GM20000 (cell line): ENCODE measurements at places on chromosomes 2 and 18.

DNA sequence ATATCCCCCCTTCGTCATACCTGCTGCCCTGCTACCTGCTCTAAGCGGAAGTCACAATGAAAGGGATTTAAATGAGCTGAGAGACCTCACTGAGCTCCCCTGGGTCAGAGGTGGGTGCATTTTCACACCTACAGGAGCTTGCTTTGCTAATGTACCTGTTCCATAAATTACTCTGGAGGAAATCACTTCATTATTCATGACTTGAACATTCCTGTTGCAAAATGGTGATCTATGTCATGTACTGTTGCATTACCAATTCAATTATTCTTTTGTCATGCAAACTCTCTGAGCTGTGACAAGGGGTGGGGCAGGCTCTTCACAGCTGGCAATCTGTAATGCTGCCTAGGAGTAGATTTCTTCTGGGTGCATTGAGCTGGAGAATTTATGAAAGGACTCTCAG lies 761.3 kb downstream of the TSN start:
- DNase-seq: no peak

DNA sequence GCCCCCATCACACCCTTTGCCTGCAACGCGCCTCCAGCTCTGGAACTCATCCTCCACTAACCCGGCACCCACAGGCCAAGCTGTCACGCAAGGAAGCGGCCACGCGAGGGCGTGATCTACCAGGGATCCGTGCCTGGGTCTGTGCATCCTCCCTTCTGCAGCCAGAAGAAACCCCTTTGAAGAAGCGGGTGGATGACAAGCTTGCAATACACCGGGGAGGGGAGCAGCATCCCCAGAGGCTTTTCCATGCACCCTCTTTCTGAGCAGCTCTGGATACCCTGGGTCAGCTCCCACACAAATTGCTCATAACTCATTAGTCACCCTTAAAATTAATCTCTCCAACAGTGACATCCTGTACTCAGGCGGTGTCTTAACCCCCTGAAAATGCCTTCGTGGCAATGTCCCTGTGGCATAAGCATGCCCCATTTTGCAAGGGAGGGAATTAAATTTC lies 47.6 kb downstream of the PDCL3 start:
- peak; percentile 59 for DNase-seq

DNA sequence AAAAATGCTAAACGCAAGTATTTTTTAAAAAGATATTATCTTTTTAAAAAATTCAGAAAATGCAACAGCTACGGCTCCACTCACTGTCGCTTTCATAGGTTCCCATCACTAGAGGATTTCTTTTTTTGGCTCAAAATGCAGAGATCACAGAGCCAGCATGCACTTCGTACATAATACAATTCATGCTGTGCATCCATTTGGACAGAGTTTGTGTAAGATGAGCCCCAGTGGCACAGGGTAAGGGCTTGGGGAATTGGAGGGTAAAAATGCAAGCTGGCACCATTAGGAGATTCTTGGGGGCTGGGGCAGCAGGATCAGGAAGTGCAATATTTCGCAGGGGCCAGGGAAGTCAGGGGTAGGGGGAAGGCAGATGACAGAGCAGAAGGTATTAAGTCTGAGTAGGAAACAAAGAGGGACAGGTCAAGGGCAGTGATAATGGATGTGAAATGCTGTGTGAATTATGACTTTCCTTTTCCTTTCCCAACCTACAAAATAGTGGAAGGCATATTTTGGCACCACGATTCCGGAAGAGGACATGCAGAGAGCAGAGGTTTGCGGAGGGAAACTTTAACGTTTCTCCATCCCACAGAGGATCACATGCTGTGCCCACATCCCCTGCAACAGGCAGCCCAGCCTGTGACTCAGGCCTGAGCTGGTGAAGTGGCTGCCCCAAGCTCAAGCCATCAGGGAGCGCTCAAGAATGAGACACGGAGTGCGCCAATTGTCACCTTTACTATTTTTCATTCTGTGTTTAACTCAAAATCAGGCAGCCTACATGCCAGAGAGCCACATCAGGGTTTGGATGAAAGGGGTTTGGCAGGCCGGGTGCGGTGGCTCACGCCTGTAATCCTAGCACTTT lies 4.7 kb downstream of the CAPG start:
- DNase-seq: no peak

- no peak for DNase-seq
Measured at GRCh38 chr2:228599297-228599696, 417.8 kb upstream of the SPHKAP start.

DNA sequence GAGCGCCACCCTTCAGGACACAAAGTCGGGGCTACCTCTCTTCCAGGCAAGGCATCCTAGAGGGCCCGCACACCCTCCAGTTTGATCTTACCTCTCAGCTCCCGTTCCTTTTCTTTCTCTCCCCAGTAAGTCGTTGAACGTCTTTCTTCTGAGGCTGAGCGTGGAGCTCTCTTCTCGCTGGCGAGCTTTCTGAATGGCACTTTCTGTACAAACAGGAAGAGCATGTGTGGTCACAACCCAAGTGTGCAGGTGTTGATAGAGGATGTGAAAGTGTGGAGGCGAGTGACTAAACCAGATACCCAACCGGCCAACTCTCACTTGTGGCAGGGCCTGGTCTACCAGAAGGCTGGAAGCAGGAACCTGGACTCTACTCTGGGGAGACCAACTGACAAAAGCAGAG lies at the start of gene AFF3:
AFF3 (minus strand) TSS at position 198 of the 400 bp plus-strand sequence. CDS start 38,136 bp downstream, outside the sequence.
- peak; percentile 77 for DNase-seq

DNA sequence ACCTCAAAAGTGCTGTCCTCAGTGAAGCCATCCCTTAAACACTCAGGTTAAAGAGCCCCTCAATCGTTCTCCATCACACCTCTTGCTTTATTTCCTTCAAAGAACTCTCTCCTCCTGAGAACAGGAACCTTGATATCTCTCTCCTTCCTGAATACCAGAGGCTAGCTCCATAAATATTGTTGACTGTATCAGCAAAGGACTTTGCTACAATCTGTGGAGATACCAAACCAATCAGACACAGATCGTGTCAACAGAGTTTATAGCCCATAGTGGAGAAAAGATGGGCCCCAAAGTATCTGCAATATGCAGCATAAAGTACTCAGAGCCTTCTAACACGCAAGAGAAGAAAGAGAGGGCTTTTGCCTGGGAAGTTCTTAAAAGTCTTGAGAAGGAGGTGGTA lies 36.4 kb downstream of the PLEKHM3 start:
- DNase-seq: no peak

DNA sequence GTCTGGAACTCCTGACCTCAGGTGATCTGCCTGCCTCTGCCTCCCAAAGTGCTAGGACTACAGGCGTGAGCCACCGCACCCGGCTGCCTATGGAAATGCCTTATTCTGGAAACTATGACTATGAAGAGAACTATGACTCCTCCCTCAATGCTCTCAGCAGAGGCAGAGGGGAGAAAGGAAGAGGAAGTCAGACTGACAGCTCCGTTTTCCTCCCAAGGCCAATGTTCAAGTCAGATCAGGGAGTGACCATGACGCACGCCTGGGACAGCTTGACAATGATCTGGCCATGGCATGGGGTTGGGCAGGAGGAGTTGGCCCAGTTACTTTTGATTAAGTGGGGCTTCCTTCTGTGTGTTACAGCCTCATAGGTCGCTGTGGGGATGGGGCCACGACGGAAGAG lies 44.3 kb upstream of the MRPL33 start:
- DNase-seq: no peak

DNA sequence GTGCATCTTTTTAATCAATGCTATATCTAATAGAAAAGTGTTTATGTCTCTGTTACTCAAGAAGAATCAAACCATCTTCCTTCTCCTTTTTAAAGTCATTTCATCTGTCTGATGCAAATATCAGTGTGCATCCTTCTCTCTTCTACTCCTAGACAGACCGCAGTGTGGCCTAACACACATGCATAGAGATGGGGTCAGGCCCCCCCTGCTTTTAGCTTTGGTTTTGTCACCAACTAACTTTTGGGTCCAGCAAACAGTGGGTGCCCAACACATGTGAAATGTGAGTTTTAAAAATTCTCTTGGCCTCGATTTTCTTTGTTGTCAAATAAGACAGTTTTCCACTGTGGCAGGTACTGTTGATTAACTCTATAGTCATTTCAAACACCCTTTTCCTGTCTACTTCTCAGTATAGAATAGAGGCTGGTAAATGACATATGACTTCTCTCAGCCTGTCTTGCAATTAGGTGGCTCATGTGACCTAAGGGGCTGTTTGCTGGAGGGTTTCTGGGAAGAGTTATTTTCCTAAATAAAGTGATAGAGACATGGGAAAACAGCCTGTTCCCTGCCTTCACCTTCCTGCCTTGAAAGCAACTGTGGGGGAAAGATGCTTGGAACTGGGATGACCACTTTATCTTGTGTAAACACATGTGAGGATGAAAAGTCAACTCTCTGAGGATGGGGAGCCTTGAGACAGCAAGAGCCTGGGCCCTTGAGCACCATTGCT lies 65.7 kb upstream of the DARS1 start:
- no peak for DNase-seq

DNA sequence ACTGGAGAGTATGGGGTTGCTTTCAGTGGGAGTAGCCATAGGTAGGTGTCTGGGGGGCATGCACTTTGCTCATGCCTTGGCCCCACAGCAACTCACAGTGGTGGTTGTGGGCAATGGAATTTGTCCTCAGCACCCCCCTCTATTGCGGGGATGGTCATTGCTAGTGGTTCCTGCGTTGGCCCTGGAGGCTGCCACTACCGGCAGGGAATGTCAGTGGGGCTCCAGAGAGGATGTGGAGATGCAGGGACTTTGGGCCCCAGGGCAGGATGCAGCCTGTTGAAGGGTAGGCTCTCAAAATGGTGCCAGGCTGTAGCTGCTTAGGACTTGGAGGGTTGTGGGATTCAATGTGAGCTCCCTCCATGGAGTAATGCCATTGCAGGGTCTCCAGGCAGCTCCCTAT lies 125.0 kb downstream of the XRCC5 start:
- no peak for DNase-seq

DNA sequence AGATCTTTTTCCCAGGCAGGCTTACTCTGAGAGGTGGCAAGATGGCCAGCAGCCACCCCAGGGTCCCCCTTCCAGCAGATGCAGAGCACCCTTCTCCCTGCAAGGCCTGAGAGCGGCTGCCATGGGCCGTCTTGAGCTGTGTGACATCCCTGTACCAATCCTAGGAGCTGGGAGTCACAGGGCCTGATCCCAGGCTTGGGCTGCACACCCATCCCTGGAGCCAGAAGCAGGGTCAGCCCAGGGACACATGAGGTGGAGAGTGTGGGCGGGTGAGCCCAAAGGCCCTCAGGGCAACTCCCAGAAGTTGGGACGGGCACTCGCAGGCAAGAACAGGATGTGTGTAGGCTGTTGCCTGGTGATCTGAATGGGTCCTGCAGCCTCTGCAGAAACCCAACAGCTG lies 40.5 kb downstream of the CROCC2 start:
- no peak for DNase-seq

- no peak for DNase-seq
Measured at GRCh38 chr18:74689251-74689650, 91.6 kb downstream of the ZNF407 start.

DNA sequence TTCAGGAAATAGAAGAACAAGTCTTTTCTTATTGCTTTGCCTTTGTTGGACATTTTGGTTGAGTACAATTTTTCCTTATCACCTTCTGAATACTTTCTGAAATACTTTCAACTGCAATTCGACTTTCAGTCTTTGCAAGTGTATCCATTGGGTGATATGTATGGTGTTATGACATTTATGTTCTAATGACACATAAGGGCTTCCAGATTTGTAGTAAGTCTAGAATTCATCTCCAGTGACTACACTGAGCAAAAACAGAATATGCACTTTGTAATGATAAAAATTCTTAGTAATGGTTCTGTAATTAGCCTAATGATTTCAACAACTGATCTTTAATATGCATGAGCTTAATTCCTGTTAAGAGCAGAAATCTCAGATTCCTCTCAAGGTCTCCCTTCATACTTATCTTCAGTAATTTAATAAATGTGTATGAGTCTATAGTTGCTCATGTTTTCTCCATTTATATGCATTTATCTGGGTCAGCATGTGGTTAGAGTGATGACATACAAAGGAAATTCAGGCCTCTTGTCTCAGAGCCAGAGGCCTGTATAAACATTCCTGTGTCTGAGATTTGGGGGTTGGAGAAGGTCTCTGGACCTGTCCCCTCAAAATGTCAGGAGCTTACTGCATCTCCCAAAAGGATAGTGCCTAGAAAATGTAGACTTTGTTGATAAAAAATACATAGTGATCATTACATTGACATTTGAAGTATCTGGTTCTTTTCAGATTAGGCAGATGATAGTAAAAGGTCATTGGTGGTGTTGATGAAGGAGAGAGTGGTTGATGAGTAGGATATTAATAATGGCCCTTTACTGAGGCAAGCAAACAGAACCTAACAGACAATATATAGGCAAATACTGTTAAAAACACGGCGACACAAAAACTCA lies 114.9 kb downstream of the QPCT start:
- no peak for DNase-seq

DNA sequence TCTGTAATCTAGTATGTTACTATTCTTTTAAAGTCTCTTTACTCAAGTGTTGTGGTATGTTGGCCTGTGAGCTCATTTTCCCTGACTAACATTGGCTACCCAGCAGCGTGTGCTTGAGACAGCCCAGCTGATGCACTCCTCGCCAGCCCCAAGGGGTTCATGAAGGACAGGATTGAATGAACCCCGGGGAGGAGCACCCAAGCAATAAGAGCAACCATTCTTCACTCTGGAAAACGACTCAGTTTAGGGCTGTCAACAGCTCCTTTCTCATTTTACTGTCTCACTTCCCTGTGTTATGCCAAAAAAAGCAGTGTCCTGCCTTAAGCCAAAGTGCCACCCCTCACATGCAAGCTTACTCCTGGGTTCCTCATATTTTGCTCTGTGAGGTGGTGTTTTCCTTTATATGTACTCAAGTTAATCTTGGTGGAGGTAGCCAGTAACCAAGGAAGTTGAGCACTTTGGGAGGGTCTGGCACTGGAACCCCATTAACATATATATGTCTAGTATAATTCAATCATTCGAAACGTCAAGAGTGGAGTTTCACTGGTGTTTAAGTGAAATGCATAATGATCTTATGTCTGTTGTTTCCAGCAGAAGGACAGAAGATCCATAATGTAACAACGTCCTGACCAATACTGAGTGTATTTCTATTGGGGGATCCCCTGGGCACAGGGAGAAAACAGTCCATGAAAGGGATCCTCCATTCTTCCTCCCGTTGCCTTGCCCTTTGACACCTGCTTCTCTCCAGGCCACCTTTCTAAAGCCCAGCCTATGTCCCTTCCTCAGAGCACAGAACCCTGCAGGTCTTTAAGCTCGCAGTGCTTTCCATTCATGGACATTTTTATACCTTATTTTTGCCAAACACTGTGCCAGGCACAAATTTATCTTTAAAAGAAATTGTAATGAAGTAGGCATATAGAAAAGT lies 43.2 kb downstream of the ATIC start:
- no peak for DNase-seq
